Fibroblast of lung (primary cell): ENCODE measurements at places on chromosomes 2 and 18. TPM values are rescaled to one million over a fixed set of nuclear protein-coding genes. Genes with fewer than 3 reads are reported as not detected.

DNA sequence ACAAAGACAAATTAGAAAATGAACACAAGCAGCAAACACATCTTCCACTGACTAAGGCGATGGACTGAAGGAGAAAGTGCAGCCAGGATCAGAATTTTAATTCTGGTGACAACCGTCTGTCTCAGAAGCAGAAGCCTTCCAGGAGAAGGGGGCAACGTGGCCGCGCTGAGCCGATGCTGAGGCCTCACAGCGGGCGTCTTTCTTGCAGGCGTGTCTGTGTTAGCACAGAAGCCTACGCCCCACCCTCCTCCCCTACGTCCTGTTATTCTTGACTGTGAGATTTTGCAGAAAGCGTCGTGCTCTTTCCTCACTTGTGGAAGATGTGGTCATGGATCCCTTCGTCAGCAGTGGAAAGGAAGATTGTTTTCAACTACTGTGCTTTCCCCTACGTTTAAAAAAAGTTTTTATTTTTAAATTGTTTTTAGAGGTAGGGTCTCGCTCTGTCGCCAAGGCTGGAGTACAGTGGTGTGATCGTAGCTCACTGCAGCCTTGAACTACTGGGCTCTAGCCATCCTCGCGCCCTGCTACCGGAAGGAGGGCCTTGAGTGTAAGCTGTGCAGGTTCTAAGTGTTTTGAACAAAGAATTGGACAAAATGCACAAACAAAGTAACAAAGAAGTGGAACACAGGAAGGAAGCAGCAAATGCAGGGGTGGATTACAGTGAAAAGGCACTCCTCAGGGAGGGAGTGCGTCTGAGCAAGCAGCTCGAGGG, 422.0 kb downstream of the GALR1 start:
- DNase-seq, result no peak

GRCh38 chr2:219281588-219281987, 2.4 kb downstream of the DNAJB2 start:
- no peak for DNase-seq

GRCh38 chr2:177129610-177130009, 83.0 kb upstream of the HNRNPA3 start:
- no peak for DNase-seq

DNA sequence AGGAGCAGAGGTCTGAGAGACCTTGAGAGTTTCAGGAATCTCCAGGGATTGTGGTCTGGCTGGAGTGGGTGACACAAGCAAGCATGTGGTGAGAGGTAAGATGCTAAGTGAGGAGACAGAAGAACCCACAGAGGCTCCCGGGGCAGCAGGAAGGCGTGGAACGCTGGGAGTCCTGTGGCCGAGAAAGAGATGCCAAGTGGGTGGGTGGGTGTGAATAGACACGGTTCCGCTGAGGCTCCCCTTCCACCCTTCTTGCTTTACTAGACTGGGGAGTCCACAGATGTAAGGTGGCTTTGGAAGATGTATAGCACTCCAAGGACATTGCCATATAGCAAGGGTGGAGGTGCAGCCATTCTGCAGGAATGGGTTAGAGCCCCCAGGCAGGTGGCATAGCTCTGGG, 4.2 kb downstream of the TEX51 start:
- DNase-seq, result no peak

DNA sequence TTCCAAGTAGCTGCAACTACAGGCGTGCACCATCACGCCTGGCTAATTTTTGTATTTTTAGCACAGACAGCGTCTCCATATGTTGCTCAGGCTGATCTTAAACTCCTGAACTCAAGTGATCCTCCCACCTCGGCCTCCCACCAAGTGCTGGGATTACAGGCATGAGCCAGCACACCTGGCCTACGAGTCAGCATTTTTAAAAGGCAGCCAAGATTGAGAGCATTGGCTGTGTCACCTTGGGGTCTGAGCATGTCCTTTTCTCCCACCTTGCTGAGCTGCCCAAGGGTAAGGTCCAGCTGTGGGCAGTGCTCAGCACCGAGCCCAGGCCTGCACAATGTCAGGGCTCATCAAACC, 142.8 kb upstream of the LMAN1 start:
- no peak for DNase-seq

DNA sequence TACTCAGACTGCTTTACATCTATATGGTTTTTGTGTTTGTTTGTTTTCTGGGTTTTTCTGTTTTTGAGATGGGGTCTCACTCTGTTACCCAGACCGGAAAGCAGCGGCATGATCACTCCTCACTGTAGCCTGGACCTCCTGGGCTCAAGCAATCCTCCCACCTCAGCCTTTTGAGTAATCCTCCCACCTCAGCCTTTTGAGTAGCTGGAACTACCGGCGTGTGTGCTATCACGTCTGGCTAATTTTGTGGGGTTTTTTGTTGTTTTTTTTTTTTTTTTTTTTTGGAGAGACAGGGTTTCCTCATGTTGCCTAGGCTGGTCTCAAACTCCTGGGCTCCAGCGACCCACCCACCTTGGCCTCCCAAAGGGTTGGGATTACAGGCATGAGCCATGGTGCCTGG, 9.1 kb downstream of the MAP3K2 start:
- DNase-seq, result no peak

GRCh38 chr2:207151048-207151447, 14.7 kb downstream of the KLF7 start:
- no peak for DNase-seq

PPP1CB gene
- total RNA-seq, result 164 and 172 TPM in 2 replicates

ABCB11 gene
- not detected in 2 replicates for total RNA-seq
